ENCODE measurements at places on chromosomes 1 and 21. TPM values are rescaled to one million over a fixed set of nuclear protein-coding genes. Genes with fewer than 3 reads are reported as not detected.

Gene RCSD1
- 0.16 TPM for total RNA-seq

Gene NLRP3
- total RNA-seq = 0.05 TPM

Gene IGSF9
- total RNA-seq = 0.06 TPM

Gene RAB25
- total RNA-seq = not detected

Gene SAMD13
- 3.9 TPM for total RNA-seq

DNA sequence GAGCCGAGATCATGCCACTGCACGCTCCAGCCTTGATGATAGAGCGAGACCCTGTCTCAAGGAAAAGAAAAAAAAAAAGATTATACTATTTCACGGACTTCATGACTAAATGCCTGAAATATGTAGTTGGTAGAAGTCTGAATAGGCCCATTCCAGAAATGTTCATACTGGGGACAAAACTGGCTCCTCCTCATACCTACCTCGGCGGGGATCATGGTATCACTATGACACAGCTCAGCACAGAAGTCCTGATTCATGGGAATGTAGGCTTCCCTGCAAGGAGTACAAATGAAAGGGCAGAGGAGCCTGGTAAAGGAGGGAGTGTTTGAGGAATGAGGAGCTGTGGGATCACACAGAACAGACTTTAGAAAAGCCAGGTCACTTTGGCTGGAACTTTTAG is 5.0 kb downstream of the SPATA46 start:
- DNase-seq = no peak

DNA sequence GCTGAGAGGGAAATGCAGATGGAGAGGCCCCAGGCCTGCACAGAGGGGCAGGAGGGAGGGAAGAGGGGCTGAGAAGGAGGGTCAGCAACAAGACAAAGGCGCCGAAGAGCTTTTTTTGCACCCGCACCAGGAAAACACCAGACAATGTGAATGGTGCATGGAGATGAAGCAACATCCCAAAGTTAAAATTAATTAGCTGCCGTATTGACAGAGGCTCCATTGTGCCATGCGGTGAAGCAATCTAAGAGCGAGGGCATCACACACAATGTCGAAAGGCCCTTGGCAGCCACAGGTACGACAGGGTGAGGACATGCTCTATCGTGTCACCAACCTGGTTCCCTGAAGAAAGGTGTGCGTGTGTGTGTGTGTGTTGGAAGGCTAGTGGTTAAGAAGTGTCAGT is 41.2 kb downstream of the SSBP3 start:
- DNase-seq = no peak

DNA sequence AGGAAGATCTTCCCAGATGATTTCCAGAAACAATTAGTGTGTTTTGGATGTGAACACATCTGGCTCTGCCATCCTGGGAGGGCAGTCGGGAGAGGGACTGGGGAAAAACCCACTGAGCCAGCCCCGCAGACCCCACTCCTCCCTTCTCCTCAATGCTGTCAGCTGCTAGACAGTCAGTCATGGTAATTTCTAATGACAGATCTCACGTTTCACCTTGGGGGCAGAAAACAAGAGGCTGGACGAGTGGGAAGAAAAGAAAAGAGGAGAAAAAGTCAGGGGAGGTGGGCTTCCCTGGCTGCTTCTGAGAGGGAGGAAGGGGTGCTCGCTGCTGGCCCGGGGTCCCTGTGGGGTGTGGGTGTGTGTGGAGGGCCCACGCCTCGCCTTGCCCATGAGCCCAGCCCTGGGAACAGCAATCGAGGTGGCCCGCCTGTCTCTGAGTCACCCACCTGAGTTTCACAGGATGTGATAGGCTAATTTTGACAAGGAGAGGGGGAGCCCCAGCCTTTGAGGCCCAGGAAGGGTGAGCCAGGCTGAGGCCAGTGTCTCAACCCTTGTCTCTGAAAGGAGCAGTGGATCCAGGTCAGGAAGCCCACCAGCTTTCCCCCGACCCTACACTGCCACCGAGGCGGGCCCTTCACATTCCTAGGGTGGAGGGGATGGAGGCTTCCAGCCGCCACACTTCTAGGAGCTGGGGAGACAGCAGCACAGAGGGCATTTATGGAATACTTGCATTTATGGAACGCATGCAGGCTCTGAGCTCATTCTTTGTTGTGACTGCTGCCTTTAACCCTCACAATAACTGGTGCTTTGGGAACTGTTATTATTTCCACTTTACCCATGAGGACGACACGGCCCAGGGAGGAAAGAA is 49.1 kb upstream of the IFNLR1 start:
- DNase-seq = peak; percentile 36

DNA sequence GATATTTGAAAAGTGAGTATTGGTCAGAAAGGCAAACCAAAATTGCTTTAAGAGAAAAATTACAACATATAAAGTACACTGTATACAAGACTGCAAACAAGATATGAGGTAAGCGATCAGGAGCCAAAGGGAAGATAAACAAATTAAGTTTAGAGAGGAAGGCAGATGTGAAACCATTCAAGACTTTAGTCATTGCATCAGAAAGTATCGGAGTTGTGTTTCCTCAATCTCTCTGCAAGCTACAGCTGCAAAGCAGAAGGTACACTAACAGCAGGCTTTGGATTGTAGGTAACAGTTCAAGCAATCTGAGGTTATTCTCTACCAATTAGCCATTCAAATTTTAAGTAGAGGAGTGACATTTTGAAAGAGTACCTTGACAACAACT is 21.3 kb upstream of the TLCD4 start:
- DNase-seq = no peak

- no peak for DNase-seq
Measured at GRCh38 chr1:100643471-100644196, 75.9 kb upstream of the VCAM1 start.

DNA sequence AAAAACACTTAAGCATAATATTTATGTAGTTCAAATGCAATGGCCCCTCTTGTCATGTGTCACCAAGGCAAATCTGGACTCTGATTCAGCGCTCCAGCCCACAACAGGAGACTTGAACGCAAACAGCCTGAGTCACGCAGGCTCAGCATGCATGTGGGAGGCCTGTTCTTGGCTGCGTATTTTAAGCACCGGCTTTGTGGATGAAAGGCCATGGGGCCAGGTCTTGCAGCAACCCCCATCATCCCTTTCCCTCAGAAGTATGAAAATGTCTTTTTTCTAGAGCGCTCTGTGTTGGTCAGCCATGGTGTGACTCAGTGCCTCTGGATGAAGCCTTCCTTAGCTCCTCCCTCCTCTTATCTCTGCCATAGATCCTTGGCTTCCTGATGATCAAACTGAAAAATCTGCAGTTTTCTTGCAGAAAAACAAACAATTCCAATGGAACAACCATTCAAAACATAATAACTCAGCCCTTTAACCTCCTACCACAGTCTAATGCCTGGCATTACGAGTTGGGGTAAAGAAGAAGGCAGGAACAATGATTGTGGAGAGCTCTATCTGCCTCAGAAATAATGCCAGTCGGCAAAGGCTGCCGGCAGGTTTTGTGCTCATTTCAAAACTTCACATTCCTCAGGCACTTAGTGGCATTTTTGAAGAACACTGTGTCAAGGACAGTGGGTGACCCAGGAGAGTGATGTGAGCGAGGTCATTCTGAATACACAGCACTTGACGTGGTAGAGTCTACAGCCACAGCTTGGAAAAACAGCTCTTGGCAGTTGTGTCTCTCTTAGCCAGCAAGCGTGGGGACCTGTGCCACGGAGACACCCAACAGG is 167.5 kb downstream of the CLIC6 start:
- DNase-seq = no peak

DNA sequence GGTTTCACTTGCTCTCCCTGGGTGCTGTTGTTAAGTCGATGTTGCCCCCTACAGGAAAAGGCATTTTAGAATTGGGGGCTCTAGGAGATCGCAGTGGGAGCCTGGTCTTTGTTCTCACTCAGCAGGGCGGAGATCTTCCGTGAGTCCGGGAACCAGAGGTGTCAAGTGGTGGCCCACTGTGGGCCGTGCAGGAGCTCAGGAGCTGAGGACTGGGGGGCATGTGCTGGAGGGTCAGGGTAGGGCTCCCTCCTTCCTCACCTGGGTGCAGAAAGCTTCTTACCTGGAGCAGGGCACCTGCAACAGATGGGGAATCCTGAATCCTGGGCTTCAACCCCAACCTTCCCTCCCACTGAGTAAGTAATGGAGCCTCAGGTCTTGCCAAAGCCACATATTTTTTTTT is 392.7 kb downstream of the NPHP4 start:
- no peak for DNase-seq

- DNase-seq = no peak
Measured at GRCh38 chr1:217193151-217193550, 437.7 kb downstream of the GPATCH2 start.

DNA sequence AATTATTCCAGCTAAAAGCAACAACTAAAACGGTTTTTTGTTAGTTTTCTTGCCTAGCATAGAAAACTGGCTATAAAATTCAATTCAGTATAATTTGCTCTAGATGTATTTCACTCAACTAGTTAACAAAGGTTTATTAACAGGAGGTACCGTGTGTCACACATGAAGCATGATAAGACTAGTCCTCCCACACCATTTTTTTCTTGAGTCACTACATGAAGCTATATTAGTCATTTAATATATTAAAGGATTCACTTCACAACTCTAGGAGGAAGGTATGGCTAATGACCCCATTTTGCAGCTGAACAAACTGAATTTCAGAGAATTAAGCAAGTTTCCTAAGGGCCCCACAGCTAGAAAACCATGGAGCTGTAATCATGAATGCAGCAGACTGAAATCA is 307.8 kb upstream of the USP25 start:
- DNase-seq = no peak

DNA sequence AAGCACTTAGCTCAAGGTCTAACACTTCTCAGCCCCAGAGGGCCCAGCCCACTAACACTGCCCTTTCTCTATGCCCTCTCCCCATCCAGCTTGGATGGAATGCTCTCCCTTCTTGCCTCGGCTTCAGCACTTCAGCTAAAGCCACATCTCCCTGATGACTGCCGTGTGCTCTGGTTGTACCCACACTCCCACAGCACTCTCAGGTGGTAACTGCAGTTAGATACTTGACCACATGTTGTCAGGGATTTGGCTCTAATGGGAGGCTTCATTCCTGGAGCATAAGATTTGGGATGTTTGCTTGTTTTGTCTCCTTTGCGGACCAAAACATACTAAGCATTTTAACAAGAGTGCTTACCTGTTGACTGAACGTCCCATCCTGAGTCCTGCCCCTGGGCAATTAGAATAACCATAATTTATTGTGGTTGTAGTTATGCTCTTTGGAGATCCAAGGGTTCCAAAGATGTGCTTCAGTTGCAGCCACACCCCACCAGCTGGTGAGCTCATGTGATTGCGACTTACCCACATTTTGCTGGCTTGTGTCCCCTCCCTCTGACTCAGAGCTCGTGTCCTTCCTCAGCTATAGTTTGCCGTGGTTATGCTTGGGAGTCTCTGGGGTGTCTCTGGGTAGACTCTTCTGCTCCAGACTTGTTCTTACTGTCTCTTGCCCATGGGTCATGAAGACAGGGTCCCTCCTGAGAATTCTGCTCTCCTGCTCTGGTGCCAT is 7.7 kb upstream of the SLC26A9 start:
- DNase-seq = no peak

- no peak for DNase-seq
Measured at GRCh38 chr1:177223359-177223758, 52.6 kb downstream of the BRINP2 start.

DNA sequence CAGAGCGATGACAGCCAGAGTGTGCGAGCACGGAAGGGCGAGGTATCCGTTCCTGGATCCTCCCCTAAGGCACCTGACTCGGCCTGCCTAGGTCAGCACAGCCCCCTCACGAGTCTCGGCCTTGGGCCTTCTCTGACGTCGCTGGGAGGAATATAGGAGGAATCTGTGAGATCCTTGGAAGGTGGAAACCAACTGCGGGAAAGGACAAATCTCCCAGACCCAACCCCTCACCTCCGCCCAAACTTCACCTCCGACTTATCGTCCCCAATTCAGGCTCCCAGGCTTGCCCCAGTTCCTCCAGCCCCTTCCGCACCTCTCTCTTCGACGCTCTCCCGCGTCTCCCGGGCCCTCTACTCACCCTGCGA is 494 bp downstream of the APH1A start:
- peak; percentile 13 for DNase-seq

- DNase-seq = no peak
Measured at GRCh38 chr1:76503100-76503499, 364.2 kb upstream of the ST6GALNAC5 start.

GRCh38 chr1:172630056-172630818 is 28.7 kb upstream of the FASLG start:
- DNase-seq = no peak

DNA sequence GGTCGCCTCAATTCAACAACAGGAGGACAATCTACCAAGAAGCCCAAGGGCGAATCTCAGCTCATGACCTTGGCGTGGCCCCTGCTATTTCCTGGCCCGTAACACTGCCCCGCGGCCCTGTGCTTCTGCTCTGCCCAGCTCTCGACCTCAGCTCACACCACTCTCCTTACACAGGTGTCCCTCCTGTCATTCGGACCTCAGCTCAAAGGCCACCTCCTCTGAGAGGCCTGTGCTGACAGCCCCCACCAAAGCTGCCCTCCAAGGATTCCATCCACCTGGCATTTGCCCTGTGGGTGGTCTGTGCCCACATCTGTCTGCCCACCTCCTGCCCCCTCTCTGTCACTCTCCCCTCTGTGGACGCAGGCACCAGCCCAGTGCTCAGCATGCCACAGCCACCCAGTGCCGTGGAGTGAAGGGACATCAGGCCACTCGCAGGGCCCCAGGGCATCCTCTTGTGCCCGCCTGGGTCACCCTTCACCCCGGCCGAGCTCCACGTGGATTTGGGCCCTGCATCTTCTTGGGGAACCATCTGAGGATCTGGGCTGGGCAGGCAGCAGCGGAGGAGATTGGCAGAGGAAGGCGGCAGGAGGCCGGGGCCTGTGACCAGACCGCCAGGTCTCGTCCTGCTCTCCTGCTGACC is 70.3 kb downstream of the DHRS3 start:
- no peak for DNase-seq
